Stimulated activated naive CD4-positive, alpha-beta T cell treated with Interleukin-2 at 50 U/mL for 16 hours (primary cell): ENCODE measurements at places on chromosomes 12 and 14.

DNA sequence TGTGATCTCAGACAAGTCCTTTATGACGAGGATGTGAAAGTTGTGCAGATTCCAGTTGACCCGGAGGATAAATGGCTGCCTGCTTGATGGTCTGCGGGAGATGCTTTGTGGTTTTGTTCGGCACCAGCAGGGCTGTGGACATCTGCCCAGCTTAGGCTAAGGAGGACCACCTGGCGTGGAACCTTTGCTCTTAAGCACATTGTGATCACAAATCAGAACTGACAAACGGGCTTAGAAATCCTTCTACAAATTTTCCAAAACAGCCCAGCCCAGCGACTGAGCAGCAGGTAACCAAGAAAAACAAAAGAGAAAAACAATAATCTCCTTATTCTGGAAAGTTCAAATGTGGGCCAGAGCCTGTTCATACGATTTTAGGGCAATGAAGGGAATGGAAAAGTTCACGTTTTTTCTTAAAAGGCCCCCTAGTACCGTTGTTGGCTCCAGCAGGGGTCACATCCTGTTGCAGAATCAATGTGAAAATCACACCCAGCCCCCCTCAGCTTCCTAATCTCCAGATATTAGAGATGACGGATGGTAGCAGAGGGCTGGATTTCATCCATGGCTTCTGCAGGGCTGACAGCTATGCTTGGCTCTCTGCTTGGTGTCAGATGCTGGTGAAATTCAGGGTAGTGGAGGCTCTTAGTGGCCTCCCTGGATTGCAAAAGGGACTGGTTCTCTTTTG lies 81.1 kb upstream of the RFLNA start:
- DNase-seq, result no peak

- DNase-seq, result no peak
Measured at GRCh38 chr12:116697716-116698115, 40.2 kb downstream of the SPRING1 start.

GRCh38 chr12:82857911-82858533 lies 171.3 kb downstream of the TMTC2 start:
- no peak for DNase-seq

- peak; percentile 25 for DNase-seq
Measured at GRCh38 chr14:53306267-53306721, 153.2 kb upstream of the DDHD1 start.

- DNase-seq, result no peak
Measured at GRCh38 chr12:15778126-15778525, 11.1 kb downstream of the EPS8 start.

DNA sequence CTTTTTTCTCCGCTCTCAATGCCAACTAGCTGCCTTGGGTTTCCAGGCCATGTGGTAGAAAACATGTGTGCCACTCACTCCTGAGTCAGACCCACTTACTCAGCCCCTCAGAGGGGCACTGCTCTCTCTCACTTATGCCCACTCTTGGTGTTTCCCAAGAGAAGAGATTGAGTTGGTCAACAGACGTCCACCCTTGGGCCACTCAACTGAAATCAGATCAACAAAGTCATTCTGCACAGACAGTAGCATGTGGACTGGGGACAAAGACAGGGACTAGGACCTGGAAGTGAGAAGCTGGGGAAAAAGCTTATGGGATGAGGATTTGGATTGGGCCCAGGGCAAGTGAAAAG lies 161.2 kb downstream of the EFCAB11 start:
- no peak for DNase-seq

- peak; percentile 22 for DNase-seq
Measured at GRCh38 chr12:2944401-2945047, 14.7 kb upstream of the TEAD4 start.

DNA sequence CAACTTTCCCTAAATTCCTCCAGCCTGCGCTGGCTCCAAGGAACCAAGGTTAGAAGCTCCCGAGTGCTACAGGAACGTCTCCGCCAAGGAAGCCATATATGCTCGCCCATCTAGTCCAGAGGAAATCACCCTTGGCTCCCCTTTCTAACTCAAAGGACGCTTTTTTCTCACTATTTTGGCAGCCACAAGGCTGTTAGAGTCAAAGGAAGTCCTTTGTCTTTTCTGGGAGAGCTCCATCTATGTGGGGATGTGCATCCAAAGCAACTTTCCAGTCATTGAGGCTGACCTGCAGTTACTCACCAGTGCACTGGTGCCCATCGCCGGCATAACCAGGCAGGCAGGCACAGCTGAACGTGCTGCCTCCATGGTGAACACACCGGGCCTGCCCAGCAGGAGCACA lies 37.6 kb downstream of the RTRAF start:
- DNase-seq, result no peak

GRCh38 chr12:81245458-81245857 lies 167.6 kb downstream of the ACSS3 start:
- DNase-seq, result no peak

- DNase-seq, result no peak
Measured at GRCh38 chr12:58916921-58917511, 3.3 kb downstream of the LRIG3 start.

- DNase-seq, result no peak
Measured at GRCh38 chr14:66539034-66539433, 31.1 kb downstream of the GPHN start.

- no peak for DNase-seq
Measured at GRCh38 chr12:123163227-123163626, 12.3 kb upstream of the PITPNM2 start.
